Hematopoietic multipotent progenitor cell treated with erythropoietin and hydrocortisone succinate and interleukin-3 and kit ligand, for 8 days (in vitro differentiated cells): ENCODE measurements at places on chromosomes 6 and 20.
A peak's percentile ranks its signal among the peaks of the same experiment; 100 is the strongest.

GRCh38 chr6:75428204-75428603 lies 65.4 kb downstream of the FILIP1 start:
- no peak for DNase-seq

DNA sequence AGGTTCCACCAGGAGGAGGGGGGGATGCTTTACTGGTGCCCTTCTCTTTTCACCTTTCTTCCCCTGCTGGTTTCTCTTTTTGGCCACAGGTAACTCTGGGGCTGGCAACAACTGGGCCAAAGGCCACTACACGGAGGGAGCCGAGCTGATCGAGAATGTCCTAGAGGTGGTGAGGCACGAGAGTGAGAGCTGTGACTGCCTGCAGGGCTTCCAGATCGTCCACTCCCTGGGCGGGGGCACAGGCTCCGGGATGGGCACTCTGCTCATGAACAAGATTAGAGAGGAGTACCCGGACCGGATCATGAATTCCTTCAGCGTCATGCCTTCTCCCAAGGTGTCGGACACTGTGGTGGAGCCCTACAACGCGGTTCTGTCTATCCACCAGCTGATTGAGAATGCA lies 4.4 kb downstream of the TUBB1 start:
- no peak for DNase-seq

DNA sequence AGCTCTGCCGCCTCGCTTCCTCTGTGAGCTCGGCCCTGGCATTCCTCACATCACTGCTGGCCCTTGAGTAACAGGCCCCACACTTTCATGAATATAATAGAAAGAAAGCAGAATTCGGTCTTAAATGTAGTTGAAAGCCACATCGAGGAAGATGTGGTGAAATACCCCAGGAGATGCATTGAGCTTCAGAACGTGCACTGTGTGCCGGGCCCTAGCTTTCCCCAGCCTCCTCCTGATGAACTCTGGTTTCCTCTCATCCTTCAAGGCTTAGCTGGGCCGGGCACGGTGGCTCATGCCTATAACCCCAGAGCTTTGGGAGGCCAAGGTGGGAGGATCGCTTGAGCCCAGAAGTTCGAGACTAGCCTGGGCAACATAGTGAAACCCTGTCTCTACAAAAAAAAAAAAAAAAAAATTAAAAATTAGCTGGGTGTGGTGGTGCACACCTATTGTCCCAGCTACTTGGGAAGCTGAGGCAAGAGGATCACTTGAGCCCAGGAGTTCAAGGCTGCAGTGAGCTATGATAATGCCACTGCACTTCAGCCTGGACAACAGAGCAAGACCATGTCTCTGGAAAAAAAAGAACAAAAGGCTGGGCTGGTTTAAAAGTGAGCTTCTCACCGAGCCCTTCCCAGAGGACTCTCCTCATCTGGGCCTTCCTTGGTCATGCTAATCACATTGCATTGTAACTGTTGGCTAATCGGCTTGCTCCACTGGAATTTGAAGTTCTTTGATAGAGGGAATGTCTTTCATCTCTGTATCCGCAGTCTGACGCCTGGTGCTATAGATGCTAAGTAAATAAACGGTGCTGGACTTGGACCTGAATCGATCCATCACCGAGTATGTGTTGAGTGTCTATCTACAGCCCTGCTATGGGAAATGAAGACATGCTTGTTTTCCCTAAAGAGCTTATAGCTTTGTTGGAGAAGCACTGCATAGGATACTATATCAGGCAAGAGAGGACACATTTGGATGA lies 43.8 kb upstream of the FOXQ1 start:
- DNase-seq, result no peak

DNA sequence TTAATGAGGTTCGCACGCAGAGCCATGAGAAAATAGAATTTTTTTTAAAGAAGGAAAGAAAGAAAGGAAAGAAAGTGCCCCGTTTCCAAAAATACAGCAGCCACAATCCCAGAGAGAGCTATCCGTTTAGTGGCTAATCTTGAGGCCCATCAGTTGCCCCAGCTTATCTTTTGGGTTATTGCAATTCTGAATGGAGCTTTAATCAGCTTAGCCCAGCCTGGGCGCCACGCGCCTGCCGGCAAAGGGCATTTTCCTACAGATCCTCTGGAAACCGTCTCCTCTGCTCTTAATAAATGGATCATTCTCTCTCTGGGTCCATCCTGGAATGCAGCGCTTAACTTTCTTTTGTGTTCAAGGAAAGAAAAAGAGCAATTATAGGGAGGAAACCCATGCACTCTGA lies 413.3 kb downstream of the MAFB start:
- no peak for DNase-seq

- DNase-seq, result peak; percentile 4
Measured at GRCh38 chr6:112651239-112651638, 304.1 kb downstream of the RFPL4B start.

DNA sequence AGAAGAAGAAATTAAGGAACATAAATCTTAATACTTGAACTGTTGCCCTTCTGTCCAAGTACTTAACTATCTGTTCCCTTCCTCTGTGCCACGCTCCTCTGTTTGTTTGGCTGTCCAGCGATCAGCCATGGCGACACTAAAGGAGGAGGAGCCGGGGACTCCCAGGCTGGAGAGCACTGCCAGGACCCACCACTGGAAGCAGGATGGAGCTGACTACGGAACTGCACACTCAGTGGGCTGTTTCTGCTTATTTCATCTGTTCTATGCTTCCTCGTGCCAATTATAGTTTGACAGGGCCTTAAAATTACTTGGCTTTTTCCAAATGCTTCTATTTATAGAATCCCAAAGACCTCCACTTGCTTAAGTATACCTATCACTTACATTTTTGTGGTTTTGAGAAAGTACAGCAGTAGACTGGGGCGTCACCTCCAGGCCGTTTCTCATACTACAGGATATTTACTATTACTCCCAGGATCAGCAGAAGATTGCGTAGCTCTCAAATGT lies 17.1 kb downstream of the IRF4 start:
- peak; percentile 22 for DNase-seq

DNA sequence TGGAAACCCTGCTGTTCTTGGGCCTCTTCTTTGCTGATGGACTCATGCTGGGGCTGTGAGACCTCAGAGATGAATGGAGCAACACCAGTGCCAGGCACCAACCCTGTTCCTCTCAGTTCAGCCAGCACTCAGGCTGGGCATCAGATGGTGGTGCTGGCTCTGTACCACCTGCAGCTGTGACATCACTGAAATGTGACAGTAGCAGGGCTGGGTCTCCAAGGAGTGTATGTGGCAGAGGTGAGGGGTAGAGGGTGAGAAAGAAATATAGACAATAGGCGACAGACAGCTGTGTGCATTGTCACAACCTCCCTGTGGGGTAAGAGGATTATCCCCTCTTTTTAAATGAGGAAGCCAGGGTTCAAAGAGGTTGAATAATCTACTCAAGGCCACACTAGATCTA lies at the start of gene TP53TG5:
Gene TP53TG5, minus strand, starts transcription at position 135 of the 400 bp plus-strand sequence. Its CDS starts 89 bp downstream, at position 46.
- no peak for DNase-seq

DNA sequence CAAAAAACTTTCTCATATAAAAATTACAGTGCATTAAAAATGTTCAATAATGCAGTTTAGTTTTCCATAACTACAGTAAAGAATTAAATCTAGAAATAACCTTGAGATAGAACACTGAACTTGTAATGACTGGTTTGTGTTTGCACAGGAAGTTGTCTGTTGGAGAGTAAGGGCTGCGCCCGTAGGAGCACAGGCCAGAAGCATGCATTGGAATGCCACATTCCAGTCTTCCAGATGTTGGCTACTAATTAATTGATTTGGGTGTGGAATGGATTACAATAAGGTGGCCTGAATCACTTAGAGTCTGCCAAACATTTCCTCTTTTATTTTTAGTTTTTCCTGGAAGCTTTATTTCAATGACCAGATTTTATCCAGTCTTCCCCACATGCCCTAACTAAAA lies 582.6 kb upstream of the MMS22L start:
- DNase-seq, result no peak
